ENCODE measurements at places on chromosomes 5 and 9.

GRCh38 chr5:14753292-14753691 is 88.8 kb downstream of the OTULIN start:
- no peak for DNase-seq

- DNase-seq = no peak
Measured at GRCh38 chr9:89066835-89067234, 75.6 kb downstream of the S1PR3 start.

DNA sequence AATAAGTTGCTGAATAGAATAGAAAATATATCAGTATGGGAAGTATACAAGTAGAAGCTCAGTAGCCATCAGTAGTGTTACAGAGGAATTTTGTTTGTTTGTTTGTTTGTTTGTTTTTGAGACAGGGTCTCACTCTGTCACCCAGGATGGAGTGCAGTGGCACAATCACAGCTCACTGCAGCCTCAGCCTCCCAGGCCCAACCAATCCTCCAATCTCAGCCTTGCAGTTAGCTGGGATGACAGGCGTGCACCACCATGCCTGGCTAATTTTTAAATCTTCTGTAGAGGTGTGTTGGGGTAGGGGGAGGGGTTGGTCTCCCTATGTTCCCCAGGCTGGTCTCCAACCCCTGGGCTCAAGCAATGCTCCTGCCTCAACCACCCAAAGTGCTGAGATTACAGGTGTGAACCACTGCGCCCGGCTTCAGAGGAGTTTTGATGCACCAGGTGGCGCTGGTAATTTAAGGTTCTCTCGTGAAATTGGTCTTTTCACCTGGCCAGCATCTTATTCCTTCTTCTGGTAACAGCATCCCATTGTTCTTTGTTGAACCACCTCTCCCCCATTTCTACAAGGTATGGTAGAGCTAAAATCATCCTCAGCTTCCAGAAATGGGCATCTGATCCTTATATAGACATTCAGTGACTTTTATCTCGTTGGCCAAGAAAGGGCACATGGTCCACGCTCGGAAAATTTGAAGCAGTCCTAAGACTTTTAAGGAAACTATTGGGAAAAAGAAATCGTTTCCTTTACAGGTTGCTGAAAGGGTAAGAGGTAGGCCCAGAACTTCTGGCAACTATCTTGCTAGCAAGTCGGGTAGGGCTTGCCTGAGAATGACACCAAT is 157.1 kb downstream of the ARRDC3 start:
- DNase-seq = no peak

- no peak for DNase-seq
Measured at GRCh38 chr5:13731121-13731628, 213.3 kb downstream of the DNAH5 start.

DNA sequence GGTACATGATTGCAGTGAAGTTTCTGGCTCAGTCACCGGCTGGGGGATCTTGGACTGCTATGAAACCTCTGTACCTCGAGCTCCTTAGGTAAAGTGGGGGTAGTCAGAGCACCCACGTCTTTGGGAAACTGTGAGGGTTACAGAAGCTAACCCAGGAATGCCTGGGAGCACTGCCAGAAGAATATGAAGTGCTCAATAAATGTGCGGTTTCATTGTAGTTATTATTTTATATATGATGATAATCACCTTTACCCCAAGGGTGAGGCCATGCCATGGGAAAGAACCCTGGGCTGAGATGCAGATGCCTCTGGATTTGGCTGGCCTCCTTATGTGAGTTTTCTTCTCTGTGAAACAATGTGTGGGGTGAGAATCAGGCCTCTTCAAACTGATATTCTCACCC is 3.7 kb downstream of the NPR3 start:
- DNase-seq = no peak

GRCh38 chr9:91723420-91724067 is 226.5 kb downstream of the ROR2 start:
- no peak for DNase-seq

- no peak for DNase-seq
Measured at GRCh38 chr9:23746317-23746716, 79.7 kb downstream of the ELAVL2 start.

DNA sequence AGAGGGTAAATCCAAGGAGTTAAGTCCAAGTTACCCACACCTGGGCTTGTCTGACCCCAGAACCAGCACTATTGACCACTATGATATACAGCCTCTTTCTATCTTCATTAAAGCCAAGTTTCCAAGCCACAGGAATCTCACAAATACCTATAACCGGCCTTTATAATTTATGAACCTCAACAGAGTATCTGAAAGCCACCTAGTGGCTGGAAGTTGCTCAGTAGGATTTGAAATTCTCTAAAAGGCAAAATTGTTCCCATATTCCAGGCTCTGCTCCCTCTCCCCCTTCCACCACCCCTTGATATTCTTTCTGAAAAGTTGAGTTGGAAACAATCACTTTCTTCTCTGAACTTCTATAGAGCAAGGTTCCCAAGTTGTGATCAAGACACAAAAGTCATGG is 106.4 kb upstream of the GPR151 start:
- DNase-seq = no peak

GRCh38 chr5:78634634-78635033 is 13.9 kb downstream of the LHFPL2 start:
- no peak for DNase-seq

DNA sequence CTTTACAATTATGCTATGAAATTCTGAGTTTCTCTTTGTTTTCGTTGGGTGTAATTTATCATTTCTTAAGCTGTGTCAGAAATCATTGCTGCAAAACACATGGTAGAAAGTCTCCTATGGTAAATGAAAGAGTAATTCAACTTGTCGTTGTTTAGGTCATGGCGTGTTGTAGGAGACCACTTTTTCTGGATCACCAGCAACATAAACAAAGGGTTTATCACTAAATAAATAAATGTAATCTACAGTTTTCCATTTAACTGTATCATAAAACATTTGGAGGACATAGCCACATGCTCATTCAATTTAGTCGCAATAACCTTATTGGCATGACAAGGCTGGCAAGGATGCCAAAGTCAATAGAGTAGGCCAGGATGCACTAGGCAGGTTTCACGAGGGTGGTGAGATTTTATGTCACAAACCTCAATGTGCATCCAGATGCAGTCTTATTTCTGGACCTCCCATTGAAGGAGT is 154.4 kb upstream of the ERCC6L2 start:
- DNase-seq = no peak

DNA sequence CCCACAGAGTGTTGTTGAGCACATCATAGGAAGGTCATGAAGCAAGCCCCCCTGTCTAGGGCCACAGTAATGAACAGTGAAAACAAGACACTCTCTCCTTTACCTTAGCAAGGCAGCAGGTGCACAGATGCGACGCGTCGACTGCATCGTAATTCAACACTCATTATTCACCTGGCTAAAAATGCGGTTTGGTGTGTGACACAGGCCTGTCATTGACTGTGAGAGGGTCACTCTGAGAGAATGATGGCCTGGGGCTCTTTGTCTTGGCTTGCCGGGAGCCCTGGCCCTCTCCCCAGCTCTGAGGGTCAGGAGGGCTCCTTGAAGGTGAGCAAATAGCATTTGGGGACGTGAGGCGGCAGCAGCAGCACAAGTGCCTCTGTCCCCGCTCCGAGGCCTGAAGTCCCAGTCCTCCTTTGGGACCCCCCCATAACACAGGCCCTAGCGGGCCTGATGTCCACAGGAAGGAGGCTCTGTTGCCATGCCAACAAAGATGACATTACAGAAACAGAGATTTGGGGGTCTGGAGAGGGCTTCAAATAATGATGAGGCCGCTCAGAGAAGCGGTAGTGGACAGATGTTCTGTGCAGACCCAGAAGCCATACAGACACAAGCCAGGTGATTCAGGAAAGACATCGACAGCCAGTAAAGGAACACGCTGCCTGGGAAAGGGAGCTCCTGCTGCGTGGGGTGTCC is 46.7 kb downstream of the SHB start:
- no peak for DNase-seq

GRCh38 chr5:31192442-31192841 is 1.0 kb upstream of the CDH6 start:
- no peak for DNase-seq

- DNase-seq = no peak
Measured at GRCh38 chr9:98609646-98610045, 99.1 kb downstream of the GABBR2 start.

- no peak for DNase-seq
Measured at GRCh38 chr5:112823656-112824055, 37.4 kb upstream of the SRP19 start.

- DNase-seq = no peak
Measured at GRCh38 chr5:159262472-159262858, 625 bp upstream of the UBLCP1 start.

GRCh38 chr9:20513126-20513913 is 109.0 kb downstream of the MLLT3 start:
- DNase-seq = no peak

DNA sequence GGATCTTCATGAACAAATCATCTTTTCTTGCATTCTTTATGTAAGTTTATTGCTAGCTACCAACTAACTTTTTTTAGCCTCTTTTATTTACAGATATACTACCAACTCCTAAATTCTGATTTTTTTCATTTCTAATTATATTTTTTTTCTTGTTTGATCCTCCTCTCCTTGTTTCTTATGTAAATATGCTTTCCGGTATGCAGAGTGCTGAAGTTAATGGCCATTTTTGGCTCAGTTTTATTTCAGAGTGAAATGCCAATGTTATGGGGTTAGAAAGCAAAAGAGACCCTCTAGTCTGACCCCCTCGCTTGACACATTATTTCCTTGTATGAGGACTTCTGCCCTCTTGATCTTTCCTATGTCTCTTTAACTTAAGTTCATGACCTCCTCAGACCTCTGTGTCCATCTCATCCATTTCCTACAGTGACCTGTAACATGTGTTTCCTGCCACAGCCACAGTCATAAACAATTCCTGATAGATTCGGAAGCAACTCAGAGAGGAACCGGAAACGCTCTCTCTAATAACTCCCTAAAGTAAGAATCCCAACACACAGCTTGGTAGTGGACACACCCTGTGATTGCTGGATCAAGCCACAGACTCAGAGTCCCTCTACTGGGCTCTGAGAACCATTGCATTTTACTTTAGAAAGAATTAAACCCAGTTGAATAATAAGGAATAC is 42.9 kb upstream of the AFAP1L1 start:
- peak; percentile 32 for DNase-seq

DNA sequence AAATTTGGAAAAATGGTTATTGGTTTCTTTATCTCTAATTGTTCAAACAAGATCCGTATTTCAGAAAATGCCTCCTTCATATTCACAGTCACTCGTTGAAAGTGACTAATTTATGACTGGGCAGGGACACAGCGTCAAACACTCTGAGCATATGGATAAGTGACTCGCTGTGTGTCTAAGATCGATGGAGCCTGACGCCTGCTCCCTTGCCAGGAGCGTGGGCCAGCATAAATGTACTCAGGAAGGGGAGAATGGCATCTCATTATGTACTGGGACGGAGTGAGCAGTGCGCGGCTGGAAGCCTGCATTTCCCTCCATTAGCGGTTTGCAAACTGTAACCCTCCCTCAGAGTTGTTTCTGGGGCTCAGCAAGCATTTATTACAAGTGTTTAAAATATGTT is 79.8 kb upstream of the CAST start:
- peak; percentile 47 for DNase-seq

GRCh38 chr9:14538526-14538925 is 154.7 kb downstream of the ZDHHC21 start:
- DNase-seq = no peak

DNA sequence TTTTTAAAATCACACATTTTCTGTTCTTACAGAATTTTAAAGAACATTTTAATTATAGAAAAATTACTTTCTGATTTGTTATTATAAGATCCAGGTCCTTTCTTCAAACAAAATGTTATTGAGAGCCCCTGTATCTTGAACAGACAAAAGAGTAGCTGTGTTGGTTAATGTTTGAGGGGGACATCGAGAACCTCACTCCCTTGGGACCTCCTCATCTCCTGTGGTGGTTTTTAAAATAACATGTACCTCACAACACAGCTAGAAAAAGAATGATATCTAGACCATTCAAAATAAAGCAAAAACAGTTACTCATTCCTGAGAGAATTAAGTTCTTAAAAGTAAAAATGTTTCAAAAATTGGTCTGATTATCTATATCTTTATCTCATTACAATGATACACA is 54.7 kb downstream of the VCAN start:
- DNase-seq = no peak

GRCh38 chr5:53469946-53470687 is 10.3 kb upstream of the FST start:
- DNase-seq = no peak
